ENCODE measurements at places on chromosomes 16 and 17.

- no peak for DNase-seq
These were observed 1.5 kb downstream of the CASKIN1 start for GRCh38 chr16:2194852-2195321.

DNA sequence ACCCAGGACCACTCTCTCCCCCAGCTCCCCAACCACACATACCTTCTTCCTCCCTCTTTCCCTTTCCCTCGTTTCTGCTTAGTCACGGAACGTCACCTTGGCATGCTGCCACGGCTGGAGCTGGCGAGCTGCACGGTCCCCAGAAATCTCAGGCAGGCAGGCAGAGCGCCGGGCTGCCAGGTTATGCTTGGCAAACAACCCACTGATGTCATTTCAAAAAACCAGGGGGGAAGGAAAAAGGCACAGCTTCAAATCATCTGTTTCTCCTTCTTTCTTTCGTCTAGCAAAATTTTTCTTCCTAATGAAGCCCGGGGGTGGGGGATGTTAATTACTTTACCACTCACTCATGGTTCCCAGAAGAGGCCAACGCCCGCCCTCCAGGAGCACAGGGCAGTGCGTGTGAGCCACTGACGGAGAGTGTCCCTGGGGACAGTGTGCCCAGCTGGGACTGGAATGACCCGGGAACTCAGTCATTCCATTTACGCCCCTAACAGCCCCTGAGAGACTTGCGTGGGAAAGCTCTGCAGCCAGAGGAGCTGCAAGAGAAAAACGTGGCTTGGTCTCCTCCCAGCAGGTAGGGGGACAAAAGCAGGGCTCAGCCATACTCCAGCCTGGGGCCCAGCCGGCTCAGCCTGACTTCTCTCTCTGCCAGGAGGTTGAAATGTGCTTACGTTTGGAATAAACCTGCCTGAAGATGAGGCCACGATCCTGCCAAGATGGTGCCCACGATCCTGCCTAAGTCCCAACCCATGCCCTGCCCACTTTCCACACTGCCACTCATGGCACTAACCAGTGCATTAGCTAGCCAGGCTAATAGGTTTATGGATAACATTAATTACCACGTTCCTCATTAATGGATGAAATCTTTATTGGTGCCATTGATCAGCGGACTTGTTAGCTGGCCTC is 198.9 kb downstream of the ZFHX3 start:
- DNase-seq: peak; percentile 91

DNA sequence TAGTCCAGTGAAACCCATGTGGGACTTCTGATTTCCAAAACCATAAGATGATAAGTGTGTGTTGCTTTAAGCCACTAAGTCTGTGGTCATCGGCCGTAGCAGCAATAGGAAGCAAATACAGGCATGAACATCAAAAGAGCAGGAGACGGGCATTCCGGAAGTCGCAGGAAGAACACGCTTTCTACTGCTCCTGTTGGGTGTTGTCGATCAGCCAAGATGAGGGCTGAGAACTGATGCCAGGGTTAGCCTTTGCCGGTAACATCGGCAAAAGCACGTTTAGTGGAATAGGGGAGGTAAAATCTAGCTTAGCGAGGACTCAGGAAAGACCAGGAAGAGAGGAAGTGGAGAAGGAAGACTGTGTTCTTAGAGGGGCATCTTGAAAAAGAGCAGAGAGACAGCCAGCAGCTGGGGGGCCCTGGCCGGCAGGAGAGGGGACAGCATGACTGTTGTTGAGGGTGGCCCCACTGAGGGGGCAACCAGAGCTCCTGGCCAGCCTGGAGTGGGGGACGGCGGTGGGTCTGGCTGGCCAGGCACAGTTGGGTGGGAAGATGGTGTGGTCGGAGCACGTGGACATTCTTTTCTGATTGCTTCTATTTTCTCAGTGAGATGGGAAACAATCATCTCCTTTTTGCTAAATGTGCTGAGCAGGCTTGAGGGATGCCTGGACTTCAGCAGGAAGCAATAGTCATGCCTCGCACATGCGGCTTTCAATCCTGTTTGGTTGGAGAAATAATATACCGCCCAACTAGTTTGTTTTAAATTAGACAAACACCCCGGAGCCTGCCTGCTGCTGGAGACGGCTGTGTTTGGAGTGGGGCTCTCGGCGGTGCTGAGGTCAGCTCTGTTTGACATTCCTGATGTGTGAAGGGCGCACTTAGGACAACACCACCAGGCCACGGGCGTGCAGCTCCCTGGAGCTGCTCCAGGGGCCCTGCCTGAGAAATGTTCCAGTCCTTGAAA is 109.9 kb downstream of the METRNL start:
- DNase-seq: peak; percentile 77

- DNase-seq: no peak
These were observed 3.5 kb downstream of the MPO start for GRCh38 chr17:58277107-58277801.

GRCh38 chr17:20266806-20267458 is 200.4 kb downstream of the LGALS9B start:
- no peak for DNase-seq

- DNase-seq: peak; percentile 76
These were observed 48.4 kb upstream of the PABPN1L start for GRCh38 chr16:88914750-88915368.

- DNase-seq: no peak
These were observed 365.6 kb downstream of the GRIN2A start for GRCh38 chr16:9816644-9817043.

DNA sequence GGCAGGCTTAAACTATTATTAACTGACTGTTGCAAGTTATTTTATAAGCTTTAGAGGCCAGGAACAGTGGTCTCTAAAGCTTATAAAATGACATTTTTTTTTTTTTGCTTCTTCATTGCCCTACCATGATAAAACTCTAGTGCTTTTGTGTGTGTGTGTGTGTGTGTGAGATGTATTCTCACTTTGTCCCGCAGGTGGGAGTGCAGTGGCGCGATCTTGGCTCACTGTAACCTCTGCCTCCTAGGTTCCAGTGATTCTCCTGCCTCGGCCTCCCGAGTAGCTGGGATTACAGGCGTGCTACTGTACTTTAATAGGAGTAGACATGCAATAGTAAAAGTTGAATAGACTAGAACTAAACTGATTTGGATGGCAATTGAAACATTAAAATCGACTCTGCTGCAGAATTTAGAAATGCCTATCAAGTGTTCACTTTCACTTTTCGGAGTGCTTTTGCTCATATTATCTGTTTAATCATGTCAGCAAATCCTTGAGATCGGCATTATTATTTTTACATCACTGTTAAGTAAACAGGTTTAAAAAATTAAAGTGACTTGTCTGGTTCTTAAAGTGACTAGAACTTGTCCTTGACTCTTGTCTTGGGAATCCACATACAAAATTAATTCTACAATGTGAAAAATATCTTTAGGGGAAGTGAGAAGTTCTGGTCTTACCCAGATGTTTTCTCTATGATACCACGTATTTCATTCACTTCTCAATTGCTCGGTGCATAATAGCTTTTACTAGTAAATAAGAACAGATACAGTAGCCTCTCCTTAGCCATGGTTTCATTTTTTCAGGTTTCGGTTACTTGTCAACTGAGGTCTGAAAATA is 8.4 kb upstream of the PCTP start:
- no peak for DNase-seq

- no peak for DNase-seq
These were observed 7.3 kb upstream of the CDT1 start for GRCh38 chr16:88796278-88796677.

- DNase-seq: no peak
These were observed 61.6 kb downstream of the MRTFB start for GRCh38 chr16:14132696-14133048.

DNA sequence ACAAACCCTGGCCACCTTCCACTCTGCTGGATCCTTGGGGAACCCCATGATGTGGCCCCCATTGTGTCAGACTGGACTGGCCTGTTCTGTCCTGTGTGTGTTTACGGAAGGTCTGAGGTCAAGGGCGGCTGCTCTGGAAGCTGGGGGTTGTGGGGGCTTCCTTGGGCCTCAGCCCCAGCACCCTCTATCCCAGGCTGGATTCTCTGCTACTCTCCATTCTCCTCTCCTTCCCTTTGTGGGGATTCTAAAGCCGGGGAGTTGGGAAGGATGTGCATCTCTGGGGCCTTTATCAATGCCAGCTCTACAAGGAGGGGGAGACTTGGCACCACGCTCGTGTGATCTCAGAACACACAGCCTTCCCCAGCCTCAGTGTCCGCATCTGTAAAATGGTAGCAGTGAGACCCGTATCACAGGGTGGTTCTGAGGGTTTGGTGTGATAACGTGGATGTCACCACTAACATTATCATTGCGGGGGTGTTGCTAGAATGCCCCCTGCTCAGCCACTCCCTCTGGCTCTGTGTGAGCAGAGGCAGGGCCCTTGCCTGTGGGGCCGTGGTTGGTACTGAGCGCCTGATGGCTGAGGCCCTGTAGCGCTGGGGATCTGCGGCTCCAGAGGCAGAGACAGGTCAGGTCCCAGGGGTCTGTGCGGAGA is 18.1 kb downstream of the ADGRG1 start:
- DNase-seq: no peak

DNA sequence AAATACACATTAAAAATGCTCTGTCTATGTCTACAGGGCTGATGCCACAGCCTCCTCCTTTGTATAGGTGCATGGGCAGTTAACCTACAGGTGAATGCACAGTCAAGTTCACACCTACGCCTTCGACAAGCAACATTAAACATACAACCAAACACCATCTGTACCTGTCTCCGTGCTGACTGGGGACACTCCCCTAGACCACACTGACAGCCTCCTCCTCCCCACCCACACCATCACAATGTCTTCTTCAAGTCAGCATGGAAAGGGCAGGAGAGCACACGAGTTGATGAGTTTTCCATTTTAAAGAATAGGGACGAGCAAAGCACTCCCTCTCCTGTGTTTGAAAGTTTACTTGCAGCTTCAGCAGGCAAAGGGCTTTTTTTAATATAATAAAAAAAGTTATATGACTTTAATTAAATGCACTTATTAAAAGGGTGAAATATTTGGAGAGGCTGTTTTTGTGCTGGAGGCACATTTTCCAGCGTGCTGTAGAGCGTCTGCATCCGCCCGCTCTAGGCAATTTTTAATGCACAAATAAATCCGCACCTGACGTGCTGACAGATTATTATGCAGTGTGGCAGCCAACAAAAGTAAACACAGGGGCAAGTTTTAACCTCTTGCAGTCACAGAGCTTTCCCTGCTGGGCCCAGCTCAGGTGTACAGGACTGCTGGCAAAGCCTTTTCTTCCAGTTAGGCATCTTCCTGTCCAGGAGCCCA is 367.9 kb downstream of the SOX9 start:
- DNase-seq: no peak

GRCh38 chr17:77654296-77654695 is 304.2 kb upstream of the TNRC6C start:
- DNase-seq: no peak

GRCh38 chr16:65201511-65201910 is 79.6 kb upstream of the CDH11 start:
- no peak for DNase-seq

GRCh38 chr17:35748979-35749378 is 4.1 kb downstream of the GAS2L2 start:
- no peak for DNase-seq

GRCh38 chr17:2241823-2242222 is 61.8 kb downstream of the SMG6 start:
- no peak for DNase-seq

DNA sequence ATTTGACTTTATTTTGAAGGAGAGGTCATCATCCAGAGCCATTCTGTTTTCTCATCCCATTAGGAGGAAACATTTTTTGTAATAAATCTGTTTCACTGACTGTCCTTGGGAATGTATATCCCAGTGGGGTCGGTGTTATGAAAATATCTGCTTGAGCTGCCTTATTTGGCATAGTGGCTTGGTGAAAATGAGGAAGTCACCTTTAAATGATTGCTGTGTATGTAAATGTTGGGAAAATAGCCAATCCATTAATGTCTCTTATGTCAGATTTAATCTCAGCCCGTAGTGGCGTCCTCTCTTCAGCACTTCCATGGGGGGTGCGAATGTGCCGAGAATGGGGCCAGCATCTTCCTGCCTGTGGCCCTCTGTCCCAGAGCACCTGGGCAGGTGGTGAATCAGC is 57.6 kb downstream of the BANP start:
- peak; percentile 15 for DNase-seq

- DNase-seq: no peak
These were observed 135.1 kb downstream of the SKAP1 start for GRCh38 chr17:48294806-48295361.

DNA sequence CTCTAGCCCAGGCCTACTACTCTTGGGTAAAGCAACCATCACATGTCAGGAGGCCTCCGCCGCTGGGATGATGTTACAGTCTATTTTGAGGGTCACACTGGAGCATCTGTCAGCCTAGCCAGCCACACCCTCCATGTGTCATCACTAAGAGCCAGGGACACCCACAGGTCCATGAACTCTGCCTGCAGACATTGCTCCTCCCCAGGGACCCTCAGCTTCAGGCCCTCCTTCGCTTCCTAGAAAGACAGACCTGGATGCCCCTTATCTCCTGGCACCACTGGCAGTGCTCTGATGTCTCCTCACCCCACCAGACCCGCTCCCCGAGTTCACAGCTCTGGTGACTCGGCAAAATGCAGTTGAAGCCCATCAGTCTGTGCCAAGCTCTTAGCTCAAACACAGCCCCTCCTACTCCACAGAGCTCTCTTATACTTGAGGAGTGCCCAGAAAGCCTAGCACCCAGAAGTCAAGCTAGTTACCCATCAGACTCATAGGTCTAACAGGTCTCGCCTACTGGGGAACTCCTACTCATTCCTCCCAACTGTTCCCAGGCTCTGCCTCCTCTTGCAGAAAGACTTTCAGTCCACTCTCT is 5.9 kb downstream of the RANBP10 start:
- DNase-seq: no peak

GRCh38 chr17:57442914-57443571 is 186.7 kb downstream of the MSI2 start:
- peak; percentile 57 for DNase-seq

DNA sequence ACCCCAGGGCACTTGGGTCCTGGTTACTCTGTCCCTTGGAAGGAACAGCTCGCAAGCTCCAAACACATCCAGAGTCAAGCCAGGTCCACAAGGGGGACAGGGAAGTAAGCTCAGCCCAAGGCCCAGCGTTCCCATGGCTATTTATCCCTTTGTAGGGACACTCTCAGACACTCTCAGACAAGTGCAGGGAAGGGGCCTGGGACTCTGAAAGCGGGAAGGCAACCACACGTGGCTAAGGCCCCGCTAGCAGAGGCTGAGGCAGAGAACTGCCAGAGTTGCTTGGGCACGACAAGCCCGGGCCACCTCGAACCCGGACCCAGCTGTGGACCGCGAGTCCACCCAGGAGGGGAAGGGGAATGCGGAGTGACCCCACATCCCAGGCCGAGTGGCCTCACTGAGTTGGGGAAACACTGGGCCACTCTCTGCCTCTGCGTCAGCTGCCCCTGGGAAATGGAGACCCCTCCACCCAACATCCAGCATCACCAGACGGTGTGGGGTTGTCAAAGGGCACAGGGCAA is 10.2 kb downstream of the NPTX1 start:
- no peak for DNase-seq

DNA sequence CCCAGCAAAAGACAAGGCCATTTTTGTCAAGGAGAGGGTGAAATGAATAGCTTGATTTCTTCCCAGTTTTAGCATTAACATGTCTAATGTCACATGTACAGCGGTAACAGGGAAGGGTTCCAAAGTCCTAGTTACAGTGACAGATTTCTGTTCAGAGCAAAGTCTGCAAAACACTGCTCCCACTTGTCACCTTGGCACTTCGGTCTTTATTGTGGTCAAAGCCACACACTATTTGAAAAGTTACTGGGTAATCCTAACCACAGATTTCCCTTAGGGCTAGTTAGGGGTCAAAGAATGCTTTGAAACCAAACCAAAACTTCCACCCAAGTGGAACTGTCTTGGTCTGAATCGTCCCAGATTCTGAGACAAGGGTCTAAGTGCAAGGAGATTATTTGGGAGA is 455.6 kb downstream of the HS3ST3B1 start:
- DNase-seq: no peak

GRCh38 chr16:66325717-66326376 is 40.6 kb upstream of the CDH5 start:
- no peak for DNase-seq

All from right forelimb (tissue), 1 donor.